ENCODE measurements at places on chromosomes 7 and 10.

- DNase-seq, result no peak
Measured at GRCh38 chr10:49117376-49118070, 2.2 kb upstream of the VSTM4 start.

DNA sequence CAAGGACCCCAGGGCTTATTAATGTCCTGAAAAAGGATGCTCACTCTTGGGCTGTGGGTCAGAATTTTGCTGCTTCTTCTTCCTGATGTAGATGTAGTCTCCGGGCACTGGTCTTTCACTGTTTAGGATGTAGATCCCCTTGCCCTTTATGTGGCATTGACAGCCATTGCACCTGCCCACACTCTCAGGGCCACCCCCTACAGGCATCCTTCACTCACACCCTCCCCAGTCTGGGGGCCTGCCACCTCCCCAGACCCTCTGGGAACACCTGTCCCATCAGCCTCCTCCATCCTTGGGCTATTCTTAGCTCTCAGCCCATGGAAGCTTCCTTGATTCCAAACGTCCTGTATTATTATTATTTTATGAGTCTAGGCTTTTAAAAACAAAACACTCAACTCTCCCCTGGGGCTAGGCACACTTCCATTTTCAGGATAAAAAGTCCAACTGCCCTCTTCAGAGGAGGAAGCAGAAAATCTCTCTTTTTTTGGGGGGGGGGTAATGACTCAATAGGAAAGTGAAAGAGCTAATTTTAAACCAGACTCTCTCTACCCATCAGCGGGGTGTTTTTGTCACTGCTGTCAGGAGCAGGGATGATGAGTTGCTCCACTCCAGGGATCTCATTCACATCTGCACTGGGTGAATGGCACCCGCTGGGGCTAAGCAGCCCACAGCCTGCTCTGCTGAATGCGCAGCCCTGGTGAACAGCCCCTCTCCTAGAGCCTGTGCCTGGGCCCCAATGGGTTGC, 11.5 kb upstream of the KLRG2 start:
- DNase-seq, result no peak

DNA sequence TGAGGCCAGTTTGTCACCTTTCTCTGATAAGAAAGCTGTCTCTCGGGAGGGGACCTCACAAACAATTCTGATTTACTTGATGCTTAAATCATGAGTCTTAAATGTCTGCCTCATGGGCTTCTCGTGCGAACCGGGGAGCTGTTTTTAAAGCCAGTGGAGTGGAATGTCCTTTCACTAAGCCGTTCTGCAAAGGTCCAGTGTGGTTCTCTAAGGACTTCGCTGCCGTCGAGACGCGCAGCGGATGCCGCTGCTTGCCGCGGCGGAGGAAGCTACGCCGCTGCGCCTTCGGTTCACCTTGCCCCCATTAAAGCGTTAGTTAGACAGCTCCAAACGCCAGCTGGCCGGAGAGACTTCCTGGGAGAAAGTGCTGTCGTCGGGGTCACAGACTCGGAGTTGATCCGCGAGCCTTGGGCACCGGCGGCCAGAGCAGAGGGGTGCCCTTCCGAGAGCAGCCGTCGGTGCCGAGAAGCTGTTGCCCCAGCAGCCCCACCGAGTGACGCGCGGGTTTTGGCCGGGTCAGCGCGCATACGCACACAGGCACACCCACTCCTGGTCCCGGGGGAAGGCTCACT, 1.3 kb upstream of the HMX3 start:
- DNase-seq, result no peak

DNA sequence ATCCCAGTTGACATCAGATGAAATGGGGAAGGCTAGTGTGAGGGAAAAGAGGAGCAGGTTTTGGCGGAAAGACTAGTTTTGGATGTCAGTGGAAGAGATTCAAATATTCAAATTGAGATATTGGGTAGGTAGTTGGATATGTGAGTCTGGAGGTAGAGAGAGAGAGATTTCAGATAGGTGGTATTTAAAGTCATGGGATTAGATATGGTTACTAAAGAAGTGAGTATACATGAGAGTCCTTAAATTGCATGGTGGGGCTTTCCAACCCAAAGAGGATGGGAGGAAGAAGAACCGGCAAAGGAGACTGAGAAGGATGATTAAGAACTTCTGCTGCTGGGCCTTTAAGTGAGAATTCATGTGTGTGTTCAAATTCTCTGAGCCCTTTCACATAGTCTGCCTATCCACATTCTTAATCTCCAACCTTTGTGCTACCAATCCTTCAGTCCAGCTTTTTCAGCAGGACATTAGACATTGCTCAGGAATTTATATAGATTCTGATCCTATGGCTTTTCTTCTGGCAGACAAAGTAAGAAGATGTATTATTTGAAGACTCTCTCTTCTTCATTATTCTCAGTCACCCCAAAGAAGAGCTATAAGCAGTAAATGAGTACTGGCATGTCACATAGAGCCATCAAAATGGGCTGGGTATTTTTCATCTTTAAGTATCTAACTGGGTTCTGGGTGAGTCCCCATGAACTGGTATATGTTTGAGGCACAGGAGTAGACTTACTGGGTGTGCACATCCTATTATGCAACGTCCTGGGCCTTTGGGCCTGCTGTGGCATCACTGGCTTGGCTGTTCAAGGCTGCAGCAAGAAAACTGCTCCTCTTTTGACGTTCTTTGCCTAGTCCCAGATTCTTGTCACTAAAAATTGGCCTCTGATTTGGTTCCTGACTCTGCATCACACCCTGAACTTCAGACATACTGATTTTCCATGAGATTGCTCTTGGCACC, 33.6 kb downstream of the ST7 start:
- DNase-seq, result no peak

- DNase-seq, result no peak
Measured at GRCh38 chr10:9957351-9957750, 1060.3 kb upstream of the CELF2 start.

DNA sequence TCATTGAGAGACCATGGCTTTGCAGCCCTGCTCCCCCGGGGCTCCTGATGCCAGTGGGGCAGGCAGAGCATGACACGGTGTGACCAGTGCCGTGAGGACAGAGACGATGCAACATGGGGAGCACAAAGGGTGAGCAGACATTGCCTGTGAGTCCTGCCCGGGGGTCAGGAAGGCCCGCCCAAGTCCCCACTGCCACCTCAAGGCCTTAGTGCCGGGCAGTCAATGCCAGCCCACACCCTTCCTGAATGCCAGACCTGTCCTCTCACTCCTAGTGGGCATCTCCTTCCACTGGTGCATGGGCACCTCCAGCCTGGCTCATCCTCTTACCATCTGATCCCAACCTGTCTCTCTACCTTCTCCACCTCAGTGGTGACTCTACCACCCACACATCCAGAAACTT, 157.9 kb upstream of the ZMIZ1 start:
- DNase-seq, result no peak

DNA sequence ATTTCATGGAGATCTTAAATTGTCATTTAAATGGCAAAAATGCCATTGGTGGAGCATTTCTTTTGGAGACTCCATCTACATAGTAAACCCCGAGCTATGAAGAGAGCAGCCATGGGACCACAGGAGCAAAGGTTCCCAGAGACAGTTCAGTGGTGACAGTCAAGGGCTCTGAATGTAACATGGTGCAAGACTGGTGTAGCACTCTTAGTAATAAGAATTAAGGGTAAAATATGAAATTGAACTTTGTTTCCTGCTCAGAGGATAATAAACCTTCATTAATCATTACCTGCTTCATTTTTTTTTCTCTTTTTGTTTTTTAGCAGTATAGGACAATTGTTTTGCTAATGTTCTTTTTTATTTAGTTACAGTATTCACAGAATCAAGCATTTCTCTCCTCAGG, 717.5 kb upstream of the POM121L12 start:
- DNase-seq, result no peak

DNA sequence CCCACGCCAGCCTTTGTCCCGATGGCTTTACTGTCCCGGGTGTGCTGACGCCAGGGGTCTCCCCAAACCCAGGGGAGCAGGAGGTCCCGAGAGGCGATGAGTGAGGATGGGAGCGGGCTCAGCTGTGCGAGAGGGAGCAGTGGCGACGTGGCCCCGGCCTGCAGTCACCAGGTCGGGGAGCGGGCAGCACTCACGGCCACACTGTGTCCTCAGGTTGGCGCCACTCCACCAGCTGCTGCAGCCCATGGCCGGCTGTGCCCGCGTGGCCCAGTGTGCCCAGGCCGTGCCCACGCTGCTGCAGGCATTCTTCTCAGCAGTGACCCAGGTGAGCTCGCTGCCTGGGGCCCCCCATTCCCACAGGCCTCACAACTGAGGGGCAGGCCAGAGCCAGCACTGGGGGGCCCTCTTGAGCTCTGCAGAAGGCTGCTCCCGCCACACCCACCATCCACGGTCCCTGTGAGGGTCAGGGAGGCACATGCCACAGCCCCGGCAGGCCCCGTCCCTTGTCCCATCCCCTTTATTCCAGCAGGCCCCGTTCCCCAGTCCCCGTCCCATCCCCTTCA, 13.3 kb downstream of the AP5Z1 start:
- no peak for DNase-seq
